ENCODE measurements at places on chromosomes 12 and 14.
A peak's percentile ranks its signal among the peaks of the same experiment; 100 is the strongest.

DNA sequence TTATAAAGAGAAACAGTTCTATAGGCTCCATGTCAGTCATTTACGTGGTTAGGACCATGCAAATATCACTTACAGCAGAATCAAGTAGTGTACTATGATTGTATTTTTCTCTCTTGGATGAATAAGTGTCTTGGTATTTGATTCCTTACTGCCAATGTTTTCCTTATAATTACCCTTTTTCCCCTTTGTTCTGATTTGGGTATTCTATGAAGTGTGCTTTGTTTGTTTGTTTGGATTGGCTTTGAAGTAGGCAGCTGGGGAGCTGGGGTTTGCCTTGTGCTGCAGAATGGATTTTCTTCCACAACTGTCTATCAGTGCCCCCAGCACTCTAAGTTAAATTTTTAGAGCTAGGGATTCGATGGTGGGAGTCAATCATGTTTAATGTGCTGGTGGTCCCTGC is 12.4 kb downstream of the TMEM120B start:
- DNase-seq, result no peak

- DNase-seq, result no peak
Measured at GRCh38 chr14:95452176-95452892, 64.1 kb downstream of the SYNE3 start.

DNA sequence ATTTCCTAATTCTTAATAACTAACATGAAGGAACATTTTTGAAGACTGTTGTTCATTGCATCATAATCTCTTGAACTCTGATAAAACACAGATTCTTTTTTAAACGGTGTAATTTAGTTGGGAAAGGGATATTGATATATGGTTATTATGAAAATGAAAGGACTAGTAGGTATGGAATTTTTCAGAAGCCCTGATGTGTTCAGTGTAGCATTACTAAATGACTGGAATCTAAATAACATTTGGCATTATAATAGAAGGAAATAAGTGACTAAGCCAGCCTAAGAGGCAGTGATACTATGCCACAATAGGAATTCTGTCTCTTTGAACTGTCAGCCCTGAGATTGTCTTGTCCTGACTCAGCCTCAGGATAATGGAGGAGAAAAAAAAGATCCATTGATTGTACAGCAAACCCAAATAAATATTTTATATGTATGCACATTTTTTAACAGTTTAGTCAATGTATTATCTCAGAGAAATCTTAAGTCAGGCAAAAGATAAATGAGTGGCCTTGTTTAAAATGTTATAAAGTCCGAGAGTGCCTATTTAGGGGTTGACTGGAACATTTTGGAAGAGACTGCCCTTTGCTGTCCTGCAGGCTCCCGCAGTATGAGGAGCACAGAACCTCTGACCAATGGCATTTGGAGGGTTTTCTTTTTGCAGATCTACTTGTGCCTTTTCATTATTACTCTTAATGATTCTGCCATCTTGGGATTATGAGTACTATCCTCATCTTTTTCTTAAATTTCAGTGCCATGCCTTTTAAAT is 271.2 kb downstream of the EGLN3 start:
- DNase-seq, result no peak

DNA sequence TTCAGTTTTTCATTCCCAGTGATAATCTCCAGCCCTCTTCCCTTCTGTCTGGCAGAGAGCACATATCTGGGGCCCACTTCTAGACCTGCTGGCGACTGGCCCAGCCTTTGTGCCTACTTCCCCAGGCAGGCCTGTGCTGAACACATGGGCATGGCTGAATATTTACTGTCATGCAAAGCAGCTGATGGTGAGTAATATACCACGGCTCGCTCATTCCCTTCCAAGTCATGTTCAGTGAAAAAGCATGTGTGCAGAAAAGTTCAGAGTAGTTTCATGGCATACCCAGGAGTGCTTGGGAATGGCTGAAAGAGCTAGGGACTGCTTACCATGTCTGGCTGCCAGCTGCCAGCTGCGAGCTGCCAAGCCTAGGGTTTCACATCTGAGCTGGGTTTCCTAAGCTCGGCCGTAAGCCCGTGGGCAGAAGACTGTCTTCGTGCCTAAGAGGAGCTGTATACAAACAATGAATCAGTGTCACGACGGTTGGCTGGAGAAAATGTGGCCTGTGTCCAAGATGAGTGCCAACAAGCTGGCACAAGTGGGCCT is 179.9 kb upstream of the PELI2 start:
- no peak for DNase-seq

- DNase-seq, result peak; percentile 64
Measured at GRCh38 chr14:75522224-75522982, at the start of gene BATF. Gene BATF, plus strand, starts transcription at chr14:75522469. Its CDS starts 214 bp downstream, at chr14:75522683.

DNA sequence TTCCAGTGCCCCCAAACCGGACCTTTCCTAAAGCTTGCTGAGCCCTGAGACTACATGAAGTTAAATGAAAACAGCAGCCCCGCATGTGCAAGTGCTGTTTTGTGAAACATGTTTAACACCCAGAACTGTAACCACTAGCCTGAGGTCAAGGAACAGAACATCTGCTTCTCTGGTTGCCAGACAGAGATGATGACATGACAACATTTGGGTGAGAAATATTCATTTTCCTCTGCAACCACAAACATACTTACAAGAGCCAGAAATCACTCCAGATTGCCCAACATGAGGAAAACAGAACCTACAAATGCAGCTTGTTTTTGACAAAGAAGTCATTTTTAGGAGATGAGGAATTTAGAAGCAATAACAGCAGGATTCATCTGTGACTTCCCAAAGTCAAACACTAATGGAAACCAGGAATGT is 110.4 kb downstream of the BCAT1 start:
- DNase-seq, result no peak

DNA sequence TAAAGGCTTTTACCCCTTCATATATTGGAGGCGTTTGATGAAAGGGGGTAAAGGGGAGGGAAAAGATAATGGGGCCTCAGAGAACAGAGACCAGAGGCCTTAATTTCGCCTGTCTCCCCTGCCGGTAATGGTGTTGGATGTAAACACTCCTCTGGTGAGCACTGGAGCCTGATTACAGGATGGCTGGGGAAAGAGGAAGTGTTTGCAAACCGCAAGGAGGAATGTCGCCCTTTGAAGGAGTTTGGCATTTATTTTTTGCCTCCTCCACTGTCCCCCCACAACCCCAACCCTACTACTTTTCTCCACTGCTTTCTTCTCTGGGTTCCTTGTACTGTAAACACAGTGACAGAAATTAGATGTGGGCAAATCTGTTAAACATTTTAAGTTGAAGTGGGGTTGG is 211.9 kb upstream of the TBX3 start:
- DNase-seq, result no peak

Data from effector CD4-positive, alpha-beta T cell (primary cell).